CD4-positive, alpha-beta memory T cell (primary cell): ENCODE measurements at places on chromosomes 4 and X.

DNA sequence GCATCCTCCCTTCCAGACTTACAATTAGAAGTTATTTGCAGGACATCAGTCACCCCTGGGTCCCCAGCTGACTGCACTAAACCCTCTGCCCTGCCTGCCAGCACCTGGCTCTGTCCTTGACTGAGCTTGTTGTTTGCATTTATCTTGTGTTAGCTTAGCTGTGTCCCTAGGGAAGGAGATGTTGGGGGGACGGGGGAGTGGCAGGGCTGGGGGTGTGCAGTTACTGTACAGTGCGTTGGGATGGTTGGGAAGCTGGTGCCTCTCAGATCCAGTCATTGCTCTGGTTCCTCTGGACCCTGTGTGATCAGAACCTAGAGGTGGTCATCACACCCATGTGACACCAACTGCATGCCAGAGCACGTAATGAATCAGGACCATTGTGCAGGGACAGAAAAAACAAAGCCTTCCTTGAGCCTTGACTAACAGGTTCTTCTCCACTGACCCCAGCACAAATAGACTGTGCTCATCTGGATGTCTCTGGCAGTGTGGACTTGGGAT, 32.7 kb upstream of the PROM1 start:
- no peak for DNase-seq

GRCh38 chrX:28586286-28586685, 960 bp upstream of the IL1RAPL1 start:
- DNase-seq, result no peak

DNA sequence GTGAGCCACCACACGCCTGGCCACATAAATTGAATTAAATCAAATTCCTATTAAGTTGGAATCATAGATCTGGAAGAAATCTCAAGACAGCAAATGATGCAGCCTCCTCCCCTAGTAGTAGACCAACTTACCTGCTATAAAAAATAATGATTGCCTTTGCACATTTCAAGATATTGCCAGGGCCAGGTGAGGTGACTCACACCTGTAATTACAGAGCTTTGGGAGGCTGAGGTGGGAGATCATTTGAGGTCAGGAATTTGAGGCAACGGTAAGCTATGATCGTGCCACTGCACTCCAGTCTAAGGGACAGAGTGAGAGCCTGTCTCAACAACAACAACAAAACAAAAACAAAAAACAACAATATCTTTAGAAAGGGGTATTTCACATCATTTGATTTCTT, 17.0 kb upstream of the WWC2 start:
- DNase-seq, result no peak

- no peak for DNase-seq
Measured at GRCh38 chr4:145154573-145154972, 25.8 kb downstream of the OTUD4 start.

GRCh38 chr4:99612704-99613103, 38.1 kb downstream of the MTTP start:
- DNase-seq, result no peak

DNA sequence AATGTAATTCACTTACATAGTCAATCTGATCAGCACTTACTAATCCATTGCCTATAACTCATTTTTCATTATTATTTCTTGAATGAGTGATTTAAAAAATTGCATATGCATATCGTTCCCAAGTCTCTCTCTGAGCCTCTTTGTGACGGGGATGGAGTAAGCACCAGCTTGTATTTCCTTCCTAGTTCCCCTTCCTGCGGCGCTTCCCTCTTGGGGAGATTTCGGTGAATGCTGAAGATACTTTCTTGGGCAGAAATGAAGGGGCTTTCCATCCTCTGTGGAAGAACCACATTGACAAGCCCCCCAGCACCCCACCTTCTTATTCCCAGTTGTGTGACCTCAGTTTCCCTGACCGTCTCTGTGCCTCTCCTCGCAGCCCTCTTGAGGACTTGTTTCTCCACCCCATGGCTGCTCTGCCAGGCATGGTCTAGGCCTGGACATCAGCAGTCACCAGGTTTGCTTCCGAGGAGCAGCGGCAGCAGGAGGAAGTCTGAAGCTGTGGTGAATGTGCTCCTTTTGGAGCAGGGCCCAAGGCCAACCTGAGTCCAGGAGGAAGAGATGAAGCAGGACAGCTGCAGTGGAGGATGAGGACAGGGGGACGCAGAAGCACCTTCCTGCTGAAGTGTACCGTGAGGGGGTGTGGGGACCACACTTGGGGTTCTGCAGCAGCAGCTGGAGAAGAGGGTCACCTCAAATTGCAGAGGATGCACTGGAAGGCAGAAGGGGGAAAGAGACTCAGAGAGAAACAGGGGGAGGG, 124.9 kb downstream of the IRF2 start:
- no peak for DNase-seq

- DNase-seq, result no peak
Measured at GRCh38 chrX:119871245-119871598, 311 bp downstream of the RNF113A start.
